ENCODE measurements at places on chromosomes 1 and 21. TPM values are rescaled to one million over a fixed set of nuclear protein-coding genes. Genes with fewer than 3 reads are reported as not detected.

The PAPPA2 gene
- total RNA-seq, result 2.8 TPM

The FCAMR gene
- total RNA-seq, result under 0.01 TPM

The WNT3A gene
- total RNA-seq, result not detected

The TPTE gene
- not detected for total RNA-seq

The FBXO2 gene
- 5.2 TPM for total RNA-seq

The REN gene
- not detected for total RNA-seq

The C4BPB gene
- not detected for total RNA-seq

The SPOCD1 gene
- 17.4 TPM for total RNA-seq

The BARHL2 gene
- total RNA-seq, result not detected

The SHE gene
- total RNA-seq, result under 0.01 TPM
